Caco-2 (cell line): ENCODE measurements at places on chromosomes 3 and 15.

DNA sequence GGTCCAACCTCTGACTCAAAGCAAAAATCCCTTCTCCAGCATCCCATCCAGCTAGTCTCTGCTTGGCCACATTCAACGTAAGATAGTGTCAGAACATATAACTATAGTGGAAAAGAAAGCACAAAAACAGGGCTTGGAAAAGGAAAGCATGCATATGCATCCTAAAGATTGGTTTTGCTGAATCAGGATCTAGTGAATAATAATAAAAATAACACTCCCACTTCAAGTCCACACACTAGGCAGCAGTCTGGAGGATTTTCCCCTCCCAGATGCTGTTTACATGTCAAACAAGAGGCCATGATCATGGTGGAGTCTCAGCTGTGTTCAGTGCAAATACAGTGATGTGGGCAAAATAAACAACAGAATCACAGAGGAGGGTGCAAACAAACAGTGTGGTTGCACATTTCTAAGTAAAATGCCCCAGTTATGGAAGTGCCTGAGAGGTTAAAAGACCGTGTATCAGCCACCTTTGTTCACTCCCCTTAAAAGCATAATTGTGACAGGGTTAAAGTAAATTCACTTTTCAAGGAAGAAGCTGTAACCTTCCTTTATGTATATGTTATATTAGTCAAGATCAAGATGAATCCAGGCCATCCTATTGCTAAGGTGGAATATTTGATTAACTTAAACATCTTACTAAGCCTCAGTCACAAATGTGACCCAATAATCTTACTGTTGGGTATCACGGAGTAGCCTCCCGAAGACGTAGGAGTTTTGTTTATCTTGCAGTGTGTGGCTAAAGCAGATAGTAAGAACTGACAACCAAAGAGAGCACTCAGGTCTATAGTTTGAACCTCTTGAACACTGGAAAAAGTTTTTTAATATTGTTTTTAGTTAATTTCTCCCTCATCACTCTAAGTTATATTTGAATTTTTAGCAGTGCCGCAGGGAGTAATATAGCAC, 424.5 kb downstream of the SOX2 start:
- DNase-seq: peak; percentile 20

DNA sequence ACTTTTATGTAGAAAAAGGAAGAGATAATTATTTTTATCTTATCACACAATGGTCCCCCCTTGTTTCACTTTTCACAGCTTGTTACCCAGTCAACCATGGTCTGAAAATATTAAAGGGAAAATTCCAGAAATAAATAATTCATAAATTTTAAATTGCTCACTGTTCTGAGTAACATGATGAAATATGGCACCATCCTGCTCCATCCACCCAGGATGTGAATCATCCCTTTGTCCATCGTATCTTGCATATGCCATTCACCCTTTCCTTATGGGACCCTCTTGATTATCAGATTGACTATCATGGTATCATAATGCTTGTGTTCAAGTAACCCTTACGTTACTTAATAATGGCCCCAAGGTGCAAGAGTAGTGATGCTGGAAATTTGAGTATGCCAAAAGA, 43.7 kb downstream of the ANKRD28 start:
- no peak for DNase-seq

DNA sequence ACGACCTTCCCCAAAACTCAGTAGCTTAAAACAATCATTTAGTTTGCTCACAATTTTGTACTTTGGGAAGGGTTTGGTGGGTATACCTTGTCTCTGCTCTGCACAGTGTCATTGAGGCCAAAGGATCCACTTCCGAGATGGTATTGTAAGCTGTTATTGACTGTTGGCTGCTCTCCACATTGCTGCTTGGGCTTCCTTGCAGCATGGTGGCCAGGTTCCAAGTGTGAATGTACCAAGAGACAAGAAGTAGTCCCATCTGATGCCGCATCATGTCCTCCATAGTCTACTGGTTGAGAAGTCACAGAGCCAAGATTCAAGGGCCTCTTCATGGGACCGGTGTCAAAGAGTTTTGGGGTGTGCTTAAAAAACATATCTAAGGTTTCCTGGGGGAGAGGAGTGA, 268.5 kb downstream of the PLCL2 start:
- DNase-seq: no peak

GRCh38 chr3:197567904-197568681, 12.3 kb upstream of the BDH1 start:
- no peak for DNase-seq

DNA sequence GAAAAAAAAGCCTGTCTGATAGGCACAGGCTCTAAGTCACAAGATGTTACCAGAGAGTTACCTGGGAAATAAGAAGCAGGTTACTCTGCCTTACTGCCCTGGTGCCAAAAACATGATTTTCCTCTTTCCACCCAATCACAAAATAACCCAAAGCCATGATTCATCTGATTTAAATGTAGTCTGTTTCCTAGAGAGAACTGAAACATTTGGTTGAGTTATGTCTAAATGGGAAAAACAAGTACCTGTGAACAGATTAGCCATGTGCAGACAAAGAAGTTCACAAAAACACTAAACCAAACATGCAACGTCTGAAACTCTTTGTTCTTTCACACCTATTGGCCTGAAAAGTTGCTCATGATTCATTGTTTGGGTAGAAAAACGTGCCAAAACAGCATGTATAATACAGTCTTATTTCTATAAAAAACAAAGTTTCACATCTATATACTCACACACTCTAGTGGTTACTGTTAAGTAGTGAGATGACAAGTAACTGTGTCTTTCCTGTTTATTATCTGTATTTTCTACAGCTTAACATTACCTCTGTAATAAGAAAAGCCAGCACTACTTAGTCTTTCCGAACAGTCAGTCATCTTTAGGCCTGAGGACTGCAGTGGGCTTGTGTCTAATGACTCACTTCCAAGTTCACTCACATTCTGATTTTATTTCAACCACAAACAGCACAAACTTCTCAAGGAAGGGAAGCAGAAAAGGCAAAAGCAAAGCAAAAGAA, 30.2 kb downstream of the FAM174B start:
- DNase-seq: no peak

- DNase-seq: no peak
Measured at GRCh38 chr3:135263331-135263730, 468.3 kb downstream of the EPHB1 start.

DNA sequence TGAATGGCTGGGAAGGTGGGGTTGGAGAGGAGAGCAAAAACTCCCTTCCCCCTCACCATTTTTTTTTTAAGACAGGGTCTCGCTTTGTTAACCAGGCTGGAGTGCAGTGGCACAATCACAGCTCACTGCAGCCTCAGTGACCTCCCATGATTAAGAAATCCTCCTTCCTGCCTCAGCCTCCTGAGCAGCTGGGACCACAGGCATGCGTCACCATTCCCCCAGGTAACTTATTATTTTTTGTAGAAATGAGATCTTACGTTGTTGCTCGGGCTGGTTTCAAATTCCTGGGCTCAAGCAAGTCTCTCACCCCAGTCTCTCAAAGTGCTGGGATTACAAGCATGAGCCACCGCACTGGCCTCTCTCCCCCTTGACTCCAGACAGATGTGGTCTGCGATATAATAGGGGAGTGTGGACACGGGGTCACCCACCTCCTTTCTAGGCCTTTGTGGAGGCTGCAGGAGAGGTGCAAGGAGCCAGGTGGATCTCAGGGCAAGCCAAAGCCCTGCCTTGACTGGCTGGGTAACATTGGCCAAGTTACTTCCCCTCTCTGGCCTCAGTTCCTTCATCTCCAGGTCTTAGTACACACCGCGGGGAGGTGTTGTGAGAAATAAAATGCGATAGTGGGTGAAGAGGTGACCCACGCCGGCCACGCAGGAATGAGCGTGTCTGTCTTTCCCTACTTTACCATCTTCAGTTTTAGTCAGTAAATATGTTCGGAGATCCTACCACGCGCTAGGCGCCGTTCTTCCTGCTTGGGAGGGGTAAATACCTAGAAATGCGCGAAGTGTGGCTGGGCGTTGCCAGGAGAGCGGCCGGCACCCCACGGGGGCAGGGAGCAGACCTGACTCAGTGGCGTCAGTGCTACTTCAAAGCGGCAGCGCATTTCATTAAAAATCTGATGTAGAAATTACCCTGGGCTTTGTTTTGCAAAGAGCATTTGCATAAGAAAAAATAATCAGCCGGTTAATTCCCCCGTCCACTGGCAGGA, 20.2 kb upstream of the CORO2B start:
- DNase-seq: no peak

- DNase-seq: no peak
Measured at GRCh38 chr3:39531665-39532064, 64.2 kb downstream of the MOBP start.

DNA sequence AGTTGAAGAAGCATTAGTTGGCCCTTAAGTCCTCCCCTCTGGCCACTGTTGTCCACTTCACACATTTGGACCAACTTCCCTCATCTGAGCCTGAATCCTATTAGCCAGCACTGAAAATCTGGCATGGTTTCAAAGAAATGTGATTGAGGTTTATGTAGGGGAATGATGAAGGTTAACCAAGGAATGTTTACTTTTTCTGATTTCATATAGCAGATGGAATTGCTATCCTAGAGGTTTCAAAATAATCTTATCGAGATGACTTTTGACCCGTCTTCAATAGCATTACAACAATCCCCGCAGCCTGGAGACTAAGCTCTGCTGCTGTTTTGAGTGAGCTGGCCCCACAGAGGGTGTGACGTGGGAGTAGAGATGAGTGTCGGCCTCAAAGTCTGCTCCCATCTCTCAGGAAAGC, 200.8 kb upstream of the IL12A start:
- DNase-seq: peak; percentile 82

- no peak for DNase-seq
Measured at GRCh38 chr3:101828691-101829436, 20.4 kb upstream of the NFKBIZ start.

DNA sequence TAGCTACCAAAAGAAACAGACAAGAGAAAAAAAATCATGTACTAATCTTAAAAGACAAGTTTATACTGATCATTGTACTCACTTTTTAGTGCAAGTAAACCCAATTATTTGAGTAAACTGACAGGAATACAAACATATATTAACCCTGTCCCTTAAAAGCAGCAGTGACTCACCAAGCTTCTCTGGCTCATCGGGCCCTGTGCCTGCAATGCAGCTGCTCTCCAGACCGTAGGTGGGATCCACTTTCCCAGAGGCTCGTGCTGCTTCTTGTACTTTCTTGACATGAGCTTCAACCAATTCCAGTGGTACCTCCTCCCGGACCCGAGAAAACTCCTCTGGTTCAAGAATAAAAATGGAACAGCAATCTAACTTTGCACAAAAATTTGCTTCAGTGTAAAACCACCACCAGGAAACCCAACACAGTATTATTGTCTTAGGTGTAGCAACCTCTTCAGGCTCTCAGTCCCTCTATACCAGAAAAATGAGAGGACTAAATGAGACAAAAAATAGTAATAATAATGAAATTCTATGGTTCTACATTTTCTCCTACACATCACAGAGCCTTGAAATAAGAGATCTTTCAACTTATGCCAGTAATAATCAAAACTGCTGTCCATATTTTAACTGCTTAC, 82.6 kb upstream of the CSPG5 start:
- DNase-seq: no peak

GRCh38 chr3:18284716-18285115, 140.4 kb downstream of the SATB1 start:
- DNase-seq: no peak

GRCh38 chr3:81782585-81782984, 21.1 kb upstream of the GBE1 start:
- no peak for DNase-seq

DNA sequence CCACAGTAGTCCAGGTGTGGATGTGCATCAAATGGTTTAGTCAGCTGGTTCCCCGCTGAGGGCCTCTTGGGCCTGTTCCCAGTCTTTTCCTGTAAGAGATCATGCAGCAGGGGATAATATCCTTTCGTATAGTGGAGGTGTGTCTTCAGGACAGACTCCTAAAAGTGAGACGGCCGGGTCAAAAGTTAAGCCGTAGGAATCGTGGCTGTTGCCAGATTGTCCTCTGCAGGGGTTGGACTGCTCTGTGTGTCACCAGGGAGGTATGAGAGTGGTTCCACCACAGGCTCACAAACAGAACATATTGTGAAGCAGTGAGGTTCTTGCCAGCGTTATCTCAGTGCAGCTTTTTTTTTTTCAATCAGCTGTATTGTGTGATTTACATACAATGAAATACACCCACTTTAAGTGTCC, 95.0 kb downstream of the VGLL4 start:
- no peak for DNase-seq

GRCh38 chr3:21377071-21377769, 373.8 kb downstream of the ZNF385D start:
- DNase-seq: no peak

GRCh38 chr3:107076946-107077345, 300.3 kb upstream of the CCDC54 start:
- no peak for DNase-seq

DNA sequence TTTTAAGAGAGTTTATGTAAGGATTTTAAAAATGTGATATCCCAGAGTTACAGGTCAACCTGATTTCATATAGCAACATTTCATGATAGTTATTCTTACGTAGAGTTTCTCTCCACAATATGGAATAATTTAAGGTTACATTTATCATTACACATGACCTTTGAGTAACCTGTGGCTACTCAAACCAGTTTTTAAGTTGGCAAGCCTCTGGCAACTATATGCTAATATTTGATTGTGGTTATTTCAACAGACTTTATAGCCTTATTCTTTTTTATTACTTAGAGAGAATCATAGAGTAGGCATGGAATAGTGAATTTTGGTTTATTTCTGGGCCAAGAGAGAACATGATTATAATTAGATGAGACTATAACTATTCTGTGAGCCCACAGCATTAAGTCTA, 504.9 kb downstream of the NLGN1 start:
- DNase-seq: no peak

DNA sequence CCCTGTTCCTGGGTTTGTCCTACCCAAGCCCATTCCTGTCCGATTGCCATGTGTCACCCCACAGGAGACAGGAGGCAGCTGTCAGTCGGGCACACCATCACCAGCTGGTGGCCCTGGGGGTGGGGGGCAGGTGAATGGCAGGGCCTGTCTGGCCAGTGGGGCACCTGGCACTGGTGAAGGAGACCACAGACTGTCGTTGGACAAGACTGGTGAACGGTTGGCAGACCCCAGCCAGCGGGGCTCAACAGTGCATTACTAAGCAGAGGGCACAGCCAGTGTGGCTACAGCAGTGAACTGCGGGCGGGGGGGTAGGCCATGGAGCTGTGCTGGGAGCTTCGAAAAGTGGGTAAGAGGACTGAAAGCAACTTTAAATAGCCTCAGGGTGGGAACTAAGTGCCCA, 2.1 kb downstream of the SEMA7A start:
- DNase-seq: no peak

- peak; percentile 61 for DNase-seq
Measured at GRCh38 chr3:99172736-99173657, 271.5 kb upstream of the DCBLD2 start.

DNA sequence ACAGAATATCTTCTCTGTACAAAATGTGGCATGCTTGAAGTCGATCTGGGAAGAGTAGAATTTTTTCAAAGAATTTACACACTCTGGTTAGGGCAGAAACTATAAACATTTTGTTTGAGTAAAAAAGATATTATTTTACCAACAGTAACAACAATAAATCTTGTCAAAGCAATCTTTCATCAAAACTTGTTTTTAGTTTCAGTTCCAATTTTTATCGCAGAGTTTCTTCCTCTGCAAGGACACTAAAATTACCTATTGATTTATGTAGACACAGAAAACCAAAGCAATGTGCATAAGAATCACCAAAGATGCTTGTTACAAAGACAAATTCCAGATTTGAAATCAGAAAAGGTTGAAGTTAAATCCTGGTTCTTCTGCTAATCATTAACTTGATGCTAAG, 61.9 kb downstream of the CGGBP1 start:
- no peak for DNase-seq
